ENCODE measurements at places on chromosomes 2 and 18.

- no peak for DNase-seq
Measured at GRCh38 chr2:52710810-52711618, 1056.6 kb upstream of the CHAC2 start.

- DNase-seq: no peak
Measured at GRCh38 chr18:56314396-56314795, 324.0 kb downstream of the TXNL1 start.

- DNase-seq: no peak
Measured at GRCh38 chr2:226971770-226972169, 135.9 kb downstream of the RHBDD1 start.

GRCh38 chr2:237479747-237480146 is 7.3 kb upstream of the MLPH start:
- DNase-seq: peak; percentile 56

- peak; percentile 22 for DNase-seq
Measured at GRCh38 chr2:106085181-106085940, 108.7 kb downstream of the UXS1 start.

GRCh38 chr2:165651233-165651632 is 142.8 kb downstream of the GALNT3 start:
- DNase-seq: no peak

DNA sequence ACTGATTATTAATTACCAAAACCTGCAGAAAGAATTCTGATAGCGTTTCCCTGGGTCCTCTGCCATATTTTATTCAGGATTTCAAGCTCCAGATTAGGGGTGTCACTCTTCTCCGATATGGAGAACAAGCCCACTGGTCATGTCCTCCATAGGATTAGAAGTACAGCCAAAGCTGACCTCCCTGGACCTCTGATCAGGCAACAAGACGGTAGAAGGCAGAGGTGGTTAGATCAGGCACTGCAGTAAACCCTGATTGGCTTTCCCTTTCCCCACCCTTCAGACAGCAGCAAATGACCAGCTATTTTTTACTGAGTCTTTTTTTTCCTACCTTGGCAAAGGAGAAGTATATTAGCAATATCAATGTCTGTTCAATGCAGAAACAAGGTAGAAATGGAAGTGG is 37.7 kb downstream of the SPC25 start:
- DNase-seq: no peak

DNA sequence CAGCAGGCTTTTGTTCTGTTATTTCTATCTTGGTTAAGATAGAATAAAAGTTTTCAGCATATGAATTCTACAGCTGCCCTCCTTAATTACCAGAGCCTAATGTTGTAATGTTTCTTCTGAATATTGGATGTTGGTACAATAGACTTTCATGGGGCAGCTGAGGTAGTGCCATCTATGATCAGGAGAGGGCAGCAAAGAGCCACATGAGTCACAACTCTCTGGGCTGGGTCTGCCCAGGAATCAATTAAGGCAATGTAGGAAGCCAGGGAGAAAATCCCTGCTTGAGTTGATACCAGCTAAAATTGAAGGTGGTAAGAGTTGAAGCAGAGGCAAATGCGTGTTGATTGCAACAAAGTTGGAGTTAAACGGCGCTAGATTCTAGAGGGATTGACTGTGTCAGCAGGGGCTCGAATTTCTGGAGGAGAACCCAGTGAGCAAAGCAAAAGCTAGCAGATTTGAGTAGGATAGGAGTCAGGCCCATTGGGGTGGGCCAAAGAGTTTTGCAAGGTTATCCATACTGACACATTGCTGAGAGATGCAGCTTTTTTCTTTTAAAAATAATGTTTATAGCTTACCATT is 10.6 kb upstream of the MC5R start:
- no peak for DNase-seq

DNA sequence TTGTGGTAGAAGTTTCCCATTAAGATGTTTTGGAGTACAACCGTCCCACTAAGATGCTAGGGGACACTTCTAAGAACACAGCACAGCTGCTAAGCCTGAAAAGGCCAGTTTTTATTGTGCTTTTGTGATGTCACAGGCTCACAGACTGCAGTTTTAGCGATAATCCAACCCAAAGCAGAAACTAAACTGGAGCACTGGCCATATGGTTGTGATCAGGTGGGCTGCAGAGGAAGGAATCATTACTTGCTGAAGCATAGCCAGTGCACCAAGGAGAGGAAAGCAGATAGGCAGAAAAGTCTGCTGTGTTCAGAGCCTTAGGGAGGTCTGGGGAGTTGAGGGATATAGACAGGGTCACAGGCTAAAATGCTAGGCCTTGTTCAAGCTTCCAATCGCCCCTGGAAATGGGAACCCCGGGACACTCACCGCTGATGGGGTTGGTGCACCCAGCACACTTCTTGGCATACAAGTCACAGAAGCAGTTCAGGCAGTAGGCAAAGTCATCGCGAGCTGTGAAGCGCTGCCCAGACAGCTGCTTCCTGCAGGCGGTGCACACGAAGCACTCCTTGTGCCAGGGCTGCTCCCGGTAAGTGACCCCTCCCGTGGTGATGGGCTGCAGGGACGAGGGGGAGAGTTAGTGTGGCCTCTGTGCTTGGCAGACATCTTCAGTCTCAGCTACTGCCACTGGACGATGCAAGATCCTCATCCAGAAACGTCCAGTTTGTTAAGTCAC is 25.7 kb downstream of the C2orf49 start:
- DNase-seq: no peak

GRCh38 chr2:24451805-24452501 is 39.1 kb upstream of the NCOA1 start:
- no peak for DNase-seq

GRCh38 chr18:5839102-5839501 is 56.2 kb downstream of the TMEM200C start:
- no peak for DNase-seq

DNA sequence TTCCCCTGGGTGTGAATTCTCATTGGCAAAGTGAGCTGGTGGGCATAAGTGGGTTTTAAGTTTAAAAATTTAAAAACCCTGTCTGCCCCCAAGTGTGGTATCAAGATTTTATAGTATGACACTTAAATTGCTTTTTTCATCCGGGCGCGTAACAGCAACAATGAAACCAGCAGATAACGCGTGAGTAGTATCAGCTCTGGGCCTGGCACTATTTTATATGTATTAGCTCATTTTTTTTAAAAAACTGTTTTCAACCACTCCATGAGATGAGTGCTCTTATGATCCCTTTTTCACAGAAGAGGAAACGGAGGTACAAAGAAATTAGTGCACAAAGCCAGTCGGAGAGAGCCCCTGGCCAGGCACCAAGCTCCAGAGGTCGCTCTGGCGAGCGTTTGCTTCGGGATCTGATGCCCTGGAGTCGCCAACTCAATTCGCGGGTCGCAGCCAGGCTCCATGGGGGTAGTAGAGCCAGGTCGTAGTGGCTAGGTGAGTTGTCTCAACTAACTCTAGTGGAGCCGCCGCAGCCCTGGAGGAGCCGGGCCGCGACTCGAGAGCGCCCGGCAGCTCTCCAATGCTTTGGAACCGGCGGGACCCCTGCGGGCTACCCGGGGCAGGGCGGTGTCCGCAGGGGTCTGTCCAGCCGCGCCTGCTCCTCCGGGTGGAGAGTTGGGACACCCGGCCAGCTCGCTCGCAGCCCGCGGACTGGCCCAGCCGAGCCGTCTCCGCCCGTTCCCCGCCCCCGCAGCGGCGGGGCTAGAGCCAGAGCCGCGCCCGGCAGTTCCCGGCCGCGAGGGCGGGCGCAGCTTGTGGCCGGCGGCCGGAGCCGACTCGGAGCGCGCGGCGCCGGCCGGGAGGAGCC is at the start of gene IL1R1:
Gene IL1R1, plus strand, starts transcription at position 777 of the 859 bp plus-strand sequence. CDS start 14,979 bp downstream, outside the sequence.
- DNase-seq: no peak

DNA sequence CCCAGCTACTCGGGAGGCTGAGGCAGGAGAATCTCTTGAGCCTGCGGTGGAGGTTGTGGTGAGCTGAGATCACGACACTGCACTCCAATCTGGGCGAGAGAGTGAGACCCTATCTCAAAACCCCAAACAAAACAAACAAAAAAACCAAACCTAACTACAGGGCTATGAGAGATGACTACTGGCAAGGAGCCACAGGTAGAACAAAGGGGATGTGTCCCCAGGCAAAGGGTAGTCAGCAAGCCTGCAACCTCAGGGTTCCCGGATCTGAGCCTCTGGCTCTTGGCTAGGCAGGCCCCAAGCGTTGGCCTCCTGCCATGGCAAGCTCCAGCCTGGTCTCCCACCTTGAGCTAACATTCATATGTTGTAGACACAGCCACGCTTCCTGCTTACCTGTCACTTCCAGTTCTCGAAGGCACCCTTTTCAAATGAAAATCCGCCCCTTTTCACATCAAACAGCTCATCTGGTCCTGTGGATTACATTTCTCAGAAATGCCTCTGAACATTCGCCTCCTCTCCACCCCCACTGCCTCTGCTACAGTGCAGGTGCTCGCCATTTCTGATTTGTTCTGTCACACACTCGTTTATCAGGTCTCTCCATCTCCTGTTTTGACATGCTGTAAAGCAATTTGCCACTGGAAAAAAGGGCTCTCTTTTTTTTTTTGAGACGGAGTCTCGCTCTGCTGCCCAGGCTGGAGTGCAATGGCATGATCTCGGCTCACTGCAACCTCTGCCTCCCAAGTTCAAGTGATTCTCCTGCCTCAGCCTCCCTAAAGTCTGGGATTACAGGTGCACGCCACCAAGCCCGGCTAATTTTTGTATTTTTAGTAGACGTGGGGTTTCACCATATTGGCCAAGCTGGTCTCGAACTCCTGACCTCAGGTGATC is 13.1 kb upstream of the ACTR3 start:
- no peak for DNase-seq
